NCI-H510A treated with DMSO at 0.1 percent for 48 hours (cell line): ENCODE measurements at places on chromosomes 13 and 19.

GRCh38 chr13:114049026-114049425 lies 75.2 kb upstream of the C13orf46 start:
- DNase-seq = no peak

DNA sequence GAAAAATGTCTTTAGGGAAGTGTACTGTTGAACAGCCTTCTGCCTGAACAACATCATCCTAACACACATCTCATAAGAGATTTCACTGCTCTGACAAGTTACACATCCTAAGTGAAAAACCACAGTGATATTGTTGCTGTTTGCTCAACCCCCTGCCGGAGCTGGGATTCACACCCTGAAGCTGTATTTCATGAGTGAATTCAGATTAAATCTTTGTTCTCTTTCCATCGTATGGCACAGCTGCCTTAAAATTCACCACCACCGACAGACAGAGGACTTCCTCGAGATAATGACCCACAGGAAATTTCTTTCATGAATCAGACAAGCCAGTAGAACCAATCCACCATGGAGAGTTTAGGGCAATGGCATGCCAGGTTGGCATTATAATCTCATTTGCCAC lies 280.8 kb downstream of the DCT start:
- no peak for DNase-seq

DNA sequence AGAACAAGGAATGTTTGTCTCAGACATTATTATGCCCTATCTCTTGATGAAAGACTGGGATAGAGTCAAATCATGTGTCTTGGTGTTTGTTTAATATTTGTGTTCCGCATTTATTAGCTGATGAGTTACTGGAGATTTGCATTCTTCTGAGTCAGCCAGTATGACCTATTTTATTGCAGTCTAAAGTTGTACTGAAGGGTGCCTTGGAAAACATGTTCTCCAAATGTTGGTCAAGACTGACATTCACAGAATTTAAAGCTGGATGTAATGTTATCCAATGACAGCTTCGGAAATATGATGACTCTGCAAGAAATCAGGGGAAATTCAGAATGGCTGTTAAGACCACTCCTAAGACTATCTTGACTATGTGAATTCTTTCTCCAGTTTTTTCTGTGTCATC lies 134.0 kb downstream of the KCNRG start:
- peak; percentile 40 for DNase-seq

DNA sequence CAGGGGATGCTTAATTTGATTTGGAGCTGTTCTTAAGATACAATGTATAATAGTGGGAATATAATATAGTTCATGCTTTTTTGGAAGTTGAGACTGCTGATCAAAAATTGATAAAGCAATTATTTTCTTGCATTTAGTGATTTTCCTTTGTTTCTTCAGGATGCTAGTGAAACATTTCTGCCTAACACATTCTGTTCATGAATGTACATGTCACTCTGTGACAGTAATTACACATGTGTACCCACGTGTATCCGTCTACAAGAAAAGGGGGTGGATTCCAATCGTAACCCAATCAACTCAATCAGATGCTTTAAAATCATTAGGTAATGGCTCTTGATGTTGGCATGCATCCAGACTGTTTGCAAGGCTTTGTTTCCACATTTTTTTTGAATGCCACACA lies 5.0 kb upstream of the FRY start:
- DNase-seq = no peak

DNA sequence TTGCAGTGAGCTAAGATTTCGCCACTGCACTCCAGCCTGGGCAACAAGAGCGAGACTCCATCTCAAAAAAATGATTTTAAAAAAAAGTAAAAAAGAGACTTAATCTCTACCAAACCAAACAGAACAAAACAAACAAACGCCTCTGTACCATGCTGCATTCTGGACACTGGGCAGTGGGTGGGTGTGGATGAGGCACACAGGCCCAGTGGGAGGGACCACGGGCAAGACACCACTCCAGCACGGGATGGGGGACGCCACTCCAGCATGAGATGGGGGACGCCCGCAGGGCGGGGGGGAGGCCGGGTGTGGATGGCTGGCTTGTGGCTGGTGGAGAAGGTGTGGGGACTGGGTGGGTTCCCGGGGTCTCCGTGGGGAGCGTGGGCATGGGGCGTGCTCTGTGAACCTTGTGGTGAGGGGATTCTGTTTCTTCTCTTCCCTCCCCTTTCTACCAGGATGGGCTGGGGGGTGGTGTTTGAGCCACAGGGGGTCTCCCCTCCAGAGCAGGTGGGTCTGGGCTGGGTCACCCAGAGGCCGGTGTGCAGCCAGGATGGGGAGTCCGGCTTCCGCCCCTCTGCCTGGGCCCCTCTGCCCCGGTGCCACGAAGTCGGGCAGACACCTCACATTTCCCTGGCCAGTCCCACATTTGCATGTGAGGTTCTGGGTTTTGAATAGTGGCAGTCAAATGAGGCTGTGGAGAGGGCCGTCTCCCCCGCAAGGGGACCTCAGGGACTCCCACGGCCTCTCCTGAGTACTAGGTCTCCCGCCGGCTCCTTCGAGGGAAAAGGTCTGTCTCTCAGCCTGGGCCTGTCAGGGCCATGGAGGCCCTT lies 23.9 kb upstream of the MATK start:
- DNase-seq = no peak

- no peak for DNase-seq
Measured at GRCh38 chr13:83386609-83387008, 495.7 kb downstream of the SLITRK1 start.

- no peak for DNase-seq
Measured at GRCh38 chr13:109735436-109735966, 50.9 kb downstream of the IRS2 start.

DNA sequence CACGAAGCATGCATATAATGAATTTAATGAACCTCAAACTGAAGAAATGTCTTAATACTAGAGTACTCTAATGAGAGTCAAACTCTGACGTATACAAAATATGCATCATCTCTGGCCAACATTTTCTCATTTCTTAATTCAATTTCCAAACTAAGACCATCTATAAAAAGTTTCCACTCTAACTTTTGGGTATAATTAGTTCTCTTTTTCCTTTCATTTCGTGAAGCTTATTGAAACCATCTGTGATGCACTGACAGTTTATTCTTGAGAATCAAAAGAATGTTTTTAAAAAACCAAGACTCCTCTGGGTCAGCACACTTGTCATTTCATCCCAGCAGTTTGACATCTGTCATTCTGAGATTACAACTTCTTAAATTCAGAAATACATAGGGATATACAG lies 90.0 kb downstream of the CAB39L start:
- DNase-seq = no peak

GRCh38 chr13:22690756-22691155 lies 490.0 kb upstream of the SGCG start:
- DNase-seq = no peak

DNA sequence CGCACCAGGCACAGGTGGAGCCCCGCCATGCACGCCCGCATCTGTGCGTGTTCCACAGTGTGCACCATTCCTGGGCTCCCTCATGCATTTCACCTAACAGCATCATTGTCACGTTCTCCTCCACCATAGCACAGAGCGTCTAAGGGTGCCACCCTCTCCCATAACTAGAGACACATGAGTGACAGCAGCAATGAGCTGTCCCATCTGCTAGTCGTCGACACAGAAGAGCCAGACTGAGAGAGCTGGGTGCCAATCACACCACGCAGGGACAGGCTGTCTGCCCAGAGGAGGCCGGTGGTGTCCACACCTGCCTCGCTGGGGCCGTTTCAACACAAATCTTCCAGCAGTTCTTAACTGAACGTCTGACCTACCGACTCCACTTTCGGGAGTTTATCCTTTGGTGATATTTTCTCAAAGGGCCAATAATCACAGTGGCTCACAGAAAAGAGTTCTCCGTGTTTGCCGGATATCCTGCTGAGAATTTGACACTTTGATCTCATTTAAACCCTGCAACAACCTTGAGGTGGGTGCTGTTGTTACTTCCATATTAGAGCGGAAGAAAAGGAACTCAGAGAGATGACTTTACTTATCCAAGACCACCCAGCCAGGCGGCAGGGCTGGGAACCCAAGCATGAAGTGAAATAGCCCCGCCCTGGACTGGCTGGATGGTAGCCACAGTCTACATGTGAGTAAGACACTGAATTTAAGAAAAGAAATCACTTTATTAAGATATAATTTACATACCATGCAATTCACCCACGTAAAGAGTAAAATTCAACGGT lies 16.2 kb downstream of the CLEC11A start:
- DNase-seq = no peak

DNA sequence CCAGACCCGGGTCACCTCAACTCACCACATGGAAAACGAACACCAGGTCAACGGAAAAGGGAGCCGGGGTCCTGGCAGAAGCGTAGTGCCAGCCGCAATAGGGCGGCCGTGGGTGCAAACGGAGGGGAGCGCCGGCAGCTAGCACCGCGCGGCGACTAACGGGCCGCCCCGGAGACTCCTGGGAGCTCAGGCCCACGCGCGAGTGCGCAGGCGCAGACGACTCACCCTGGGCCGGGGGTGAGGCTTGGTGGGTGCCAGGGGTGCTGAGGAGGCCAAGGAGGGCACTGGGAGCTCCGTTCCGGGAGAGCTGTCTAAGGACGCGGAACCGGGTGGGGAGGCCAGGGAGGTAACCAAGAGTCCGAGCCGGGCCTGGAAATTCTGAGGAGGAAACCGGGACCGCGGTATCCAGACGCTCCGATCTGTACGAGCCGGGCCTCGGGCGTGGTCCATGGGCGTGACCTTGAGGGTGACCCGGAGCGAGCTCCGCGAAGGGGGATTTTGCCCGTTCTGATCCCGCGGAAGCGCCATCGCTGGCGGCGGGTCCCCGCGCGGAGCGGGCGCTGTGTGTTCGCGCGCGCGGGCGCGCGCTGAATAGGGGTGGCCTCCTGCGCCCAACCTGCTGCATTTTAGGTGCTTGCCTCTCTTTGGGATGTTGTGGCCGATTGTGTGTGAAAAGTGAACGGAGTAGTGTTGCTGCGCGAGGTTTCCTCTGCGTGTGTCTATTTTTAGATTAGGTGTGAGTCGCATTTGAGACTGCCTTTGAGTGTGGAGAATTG lies at the start of gene ZNF382:
Gene ZNF382, plus strand, starts transcription at position 213 of the 776 bp plus-strand sequence. CDS start 4,602 bp downstream, outside the sequence.
- no peak for DNase-seq

GRCh38 chr19:31675193-31675913 lies 326.1 kb upstream of the TSHZ3 start:
- no peak for DNase-seq

GRCh38 chr13:76019421-76020044 lies 383.4 kb downstream of the LMO7 start:
- DNase-seq = no peak

GRCh38 chr19:1568320-1569019 lies at the start of gene MEX3D:
MEX3D (minus strand) TSS chr19:1568325; CDS start chr19:1568058, 267 bp downstream.
- peak; percentile 2 for DNase-seq

- DNase-seq = no peak
Measured at GRCh38 chr13:20940083-20940482, 37.5 kb upstream of the XPO4 start.

GRCh38 chr19:14786421-14786851 lies 8.1 kb upstream of the ADGRE2 start:
- DNase-seq = no peak

DNA sequence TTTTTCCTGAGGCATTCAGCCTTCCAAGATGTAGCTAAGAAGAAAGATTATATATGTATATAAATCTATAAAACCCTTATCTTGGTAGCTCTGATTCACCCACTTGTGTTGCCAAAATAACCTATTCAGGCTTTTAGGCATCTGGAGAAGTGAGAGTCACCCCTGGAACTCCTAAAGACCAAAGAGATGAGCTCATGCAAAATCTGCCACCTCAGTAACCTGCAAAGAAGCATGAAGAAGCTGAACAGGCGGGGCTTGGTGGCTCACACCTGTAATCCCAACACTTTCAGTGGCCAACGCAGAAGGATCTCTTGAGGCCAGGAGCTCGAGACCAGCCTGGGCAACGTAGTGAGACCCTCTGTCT lies 393.7 kb downstream of the FOXO1 start:
- no peak for DNase-seq

- DNase-seq = no peak
Measured at GRCh38 chr13:94233401-94233800, 246.1 kb downstream of the DCT start.

DNA sequence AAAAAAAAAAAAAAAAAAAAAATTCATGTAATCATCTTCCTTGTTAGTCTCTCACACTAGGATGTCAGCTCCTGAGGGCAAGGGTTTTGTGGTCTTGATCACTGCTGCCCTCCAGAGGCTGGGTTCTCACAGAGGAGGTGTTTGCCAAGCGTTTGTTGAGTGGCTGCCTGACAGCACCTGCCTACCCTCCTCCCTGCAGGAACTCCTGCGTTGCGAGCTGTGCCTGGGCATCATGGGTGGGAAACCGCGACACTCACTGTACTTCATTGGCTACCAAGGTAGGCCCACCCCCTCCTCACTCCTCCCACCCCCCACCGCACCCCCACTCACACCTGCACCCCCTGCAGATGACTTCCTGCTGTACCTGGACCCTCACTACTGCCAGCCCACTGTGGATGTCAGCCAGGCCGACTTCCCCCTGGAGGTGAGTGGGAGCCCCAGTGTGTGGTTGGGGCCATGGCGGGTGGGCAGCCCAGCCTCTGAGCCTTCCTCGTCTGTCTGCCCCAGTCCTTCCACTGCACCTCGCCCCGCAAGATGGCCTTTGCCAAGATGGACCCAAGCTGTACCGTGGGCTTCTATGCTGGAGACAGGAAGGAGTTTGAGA lies 8.1 kb downstream of the ATG4D start:
- no peak for DNase-seq

DNA sequence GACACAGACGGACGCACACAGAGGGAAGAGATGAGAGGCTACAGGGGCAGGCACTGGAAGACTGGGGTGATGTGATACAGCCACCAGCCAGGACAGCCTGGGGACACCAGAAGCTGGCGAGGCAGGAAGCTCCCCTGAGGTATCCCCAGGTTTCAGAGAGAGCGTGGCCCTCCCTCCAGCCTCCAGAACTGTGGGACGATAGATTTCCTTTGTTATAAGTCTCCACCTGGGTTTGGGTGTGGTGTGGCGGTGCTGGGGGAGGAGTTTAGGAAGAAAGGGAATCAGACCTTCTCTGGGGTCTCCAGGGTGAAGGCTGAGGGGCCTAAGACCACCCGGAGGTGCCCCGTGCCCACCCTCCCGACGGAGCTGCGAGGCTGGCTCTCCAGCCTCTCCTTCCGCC lies 2.7 kb upstream of the ASPDH start:
- no peak for DNase-seq
